Activated T-cell treated with anti-CD3 and anti-CD28 coated beads, Interleukin-2, amount 50 U/mL, for 1 hour (primary cell): ENCODE measurements at places on chromosomes 4 and X.
A peak's percentile ranks its signal among the peaks of the same experiment; 100 is the strongest.

DNA sequence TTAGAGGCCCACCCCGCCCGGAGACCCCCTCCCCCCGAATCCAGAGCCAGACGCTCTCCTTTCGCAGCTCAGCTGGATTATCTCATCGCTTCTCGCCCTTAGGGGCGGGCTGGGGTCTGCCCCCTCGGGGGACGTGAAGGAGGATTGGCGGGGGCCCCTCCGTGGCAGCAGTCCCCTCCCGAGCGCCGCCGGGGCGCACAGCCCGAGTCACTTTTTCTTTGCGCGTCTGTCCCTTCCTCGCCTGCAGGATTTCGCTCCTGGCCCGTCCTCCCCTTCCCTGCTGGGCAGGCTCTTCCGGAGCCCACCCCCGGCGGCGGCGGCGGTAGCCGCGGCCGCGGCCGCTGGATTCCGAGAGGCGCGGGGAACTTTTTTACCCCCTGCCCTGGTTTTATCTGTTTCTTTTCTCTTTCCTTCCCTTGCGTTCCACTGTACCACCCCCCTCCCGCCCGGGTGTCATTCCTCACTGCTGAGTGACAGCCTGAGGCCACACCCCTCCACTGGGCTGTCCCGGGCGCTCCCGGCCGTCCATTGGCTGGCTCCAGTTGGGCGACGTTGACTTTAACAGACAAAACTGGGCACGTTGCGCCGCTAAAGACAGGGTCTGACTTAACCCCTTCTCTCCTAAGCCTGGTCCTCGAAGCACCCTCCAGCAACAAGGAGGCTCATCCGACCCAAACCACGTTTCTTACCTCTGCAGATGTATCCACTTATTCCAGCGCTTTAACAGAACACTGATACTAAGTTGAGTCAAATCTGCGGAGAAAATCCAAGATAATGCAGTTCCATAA lies 492 bp upstream of the NKX3-2 start:
- no peak for DNase-seq

DNA sequence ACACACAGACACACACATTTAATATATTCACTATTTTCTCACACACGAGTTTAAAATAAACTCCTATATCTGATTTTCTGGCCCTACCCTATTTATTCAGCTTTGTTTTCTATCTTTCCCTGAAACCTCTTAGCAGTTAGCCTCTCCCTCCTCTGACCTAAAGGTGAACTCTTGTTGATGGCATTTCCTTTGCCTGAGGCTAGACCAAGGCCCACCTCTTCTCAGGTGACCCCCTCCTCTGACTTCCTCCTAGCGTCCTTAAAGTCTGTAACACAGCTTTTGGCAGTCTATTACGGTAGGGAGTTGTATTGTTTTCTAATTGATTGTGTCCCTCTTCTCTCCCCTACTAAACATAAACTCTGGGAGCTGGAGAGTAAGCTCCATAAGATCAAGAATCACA lies 1.7 kb upstream of the SRPX2 start:
- no peak for DNase-seq

DNA sequence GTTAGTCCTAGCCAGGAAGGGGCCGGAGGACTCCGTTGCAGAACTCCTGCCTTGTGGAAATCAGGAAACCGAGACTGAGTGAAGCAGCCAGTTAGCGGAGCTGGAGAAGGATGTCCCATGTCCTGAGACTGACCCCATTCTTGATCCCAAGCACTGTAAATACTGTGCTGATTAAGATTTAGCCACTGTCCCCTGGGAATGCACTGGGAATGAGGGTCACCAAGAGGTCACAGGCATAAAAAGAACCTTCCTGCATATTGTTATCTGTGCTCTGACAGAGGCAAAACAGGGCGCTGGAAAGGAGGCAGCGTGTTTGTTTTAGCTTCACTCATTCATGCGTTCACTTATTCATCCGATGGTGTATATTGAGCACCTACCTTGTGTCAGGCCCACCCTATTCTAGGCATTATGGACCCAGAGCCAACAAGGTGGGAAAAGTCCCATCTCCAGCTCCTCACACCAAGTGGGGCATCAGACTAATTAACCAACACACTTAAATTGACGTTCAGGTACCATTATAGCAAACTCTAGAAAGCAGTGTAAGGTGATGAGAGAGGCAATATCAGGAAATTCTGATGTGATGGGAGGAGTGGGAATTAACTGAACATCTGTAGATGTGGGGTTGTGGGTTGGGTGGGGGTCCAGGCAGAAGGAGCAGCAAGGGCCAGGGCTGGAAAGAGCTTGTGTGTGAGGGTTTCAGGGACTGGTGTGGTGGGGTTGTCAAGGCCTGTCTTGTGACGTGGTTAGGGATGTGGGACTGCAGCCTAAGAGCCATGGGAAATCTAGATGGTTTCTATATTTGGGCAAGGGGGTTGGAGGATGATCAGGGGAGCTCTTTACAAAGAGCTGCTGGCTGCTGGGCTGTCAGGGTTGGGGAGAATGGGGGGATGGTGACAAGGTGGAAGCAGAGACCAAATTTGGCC lies 10.6 kb upstream of the SLC2A9 start:
- DNase-seq = no peak

- no peak for DNase-seq
Measured at GRCh38 chrX:131988236-131988635, 34.9 kb upstream of the STK26 start.

- no peak for DNase-seq
Measured at GRCh38 chr4:8251110-8251883, 18.3 kb upstream of the HTRA3 start.

GRCh38 chr4:98298022-98298421 lies 36.8 kb downstream of the RAP1GDS1 start:
- no peak for DNase-seq

DNA sequence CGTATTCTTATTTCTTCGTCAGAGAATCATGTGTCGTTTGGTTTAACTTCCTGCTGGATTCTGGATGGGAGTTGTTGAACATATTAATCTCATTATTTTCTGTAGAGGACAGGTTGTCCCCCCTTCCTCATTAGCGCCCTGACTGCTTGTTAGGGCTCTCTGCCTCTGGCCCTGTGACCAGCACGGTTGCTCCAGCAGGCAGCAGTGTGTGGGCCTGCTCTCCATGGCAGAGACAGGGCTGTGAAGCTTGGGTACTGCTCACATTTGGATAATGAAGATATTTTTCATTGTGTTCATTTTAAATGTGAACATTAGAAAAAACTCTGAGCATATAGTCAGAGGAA lies 102.7 kb downstream of the KLHL8 start:
- no peak for DNase-seq

- peak; percentile 15 for DNase-seq
Measured at GRCh38 chr4:2930135-2930757, 33.0 kb downstream of the NOP14 start.

DNA sequence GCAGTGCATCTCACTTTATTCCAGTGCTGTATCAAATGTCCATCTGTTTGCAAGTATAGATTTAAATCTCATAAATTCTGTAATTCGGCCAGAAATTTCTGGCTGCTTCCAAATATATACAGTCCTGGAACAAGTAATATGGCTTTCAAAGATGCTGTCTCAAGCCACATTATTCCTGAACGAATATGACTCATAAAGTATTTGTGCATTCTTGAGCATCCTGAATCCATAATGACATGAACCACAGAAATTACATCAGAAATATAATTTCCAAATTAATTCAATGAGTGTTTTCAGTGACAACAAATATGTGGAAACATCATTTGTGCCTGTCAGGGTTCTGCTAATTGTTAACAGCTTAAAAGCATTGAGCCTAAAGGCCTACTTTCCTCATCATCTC lies 140.9 kb upstream of the HPGD start:
- DNase-seq = no peak

- DNase-seq = peak; percentile 53
Measured at GRCh38 chrX:151680805-151681204, 14.5 kb upstream of the PRRG3 start.

DNA sequence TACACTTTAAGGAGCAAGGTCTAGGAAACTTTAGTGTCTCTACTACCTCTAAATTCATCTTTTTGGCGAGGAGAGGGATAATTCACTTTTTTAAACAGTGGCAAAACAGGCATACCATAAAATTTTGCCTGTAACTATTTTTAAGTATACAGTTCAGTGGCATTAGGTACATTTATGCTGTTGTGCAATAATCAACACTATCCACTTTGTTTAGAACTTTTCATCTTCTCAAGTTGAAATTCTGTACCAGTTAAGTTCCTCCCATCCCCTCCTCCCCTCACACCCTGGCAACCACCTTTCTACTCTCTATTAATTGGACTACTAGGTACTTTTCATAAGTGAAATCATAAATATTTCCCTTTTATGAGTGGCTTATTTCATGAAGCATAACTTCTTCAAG lies 31.4 kb downstream of the NUP54 start:
- no peak for DNase-seq

DNA sequence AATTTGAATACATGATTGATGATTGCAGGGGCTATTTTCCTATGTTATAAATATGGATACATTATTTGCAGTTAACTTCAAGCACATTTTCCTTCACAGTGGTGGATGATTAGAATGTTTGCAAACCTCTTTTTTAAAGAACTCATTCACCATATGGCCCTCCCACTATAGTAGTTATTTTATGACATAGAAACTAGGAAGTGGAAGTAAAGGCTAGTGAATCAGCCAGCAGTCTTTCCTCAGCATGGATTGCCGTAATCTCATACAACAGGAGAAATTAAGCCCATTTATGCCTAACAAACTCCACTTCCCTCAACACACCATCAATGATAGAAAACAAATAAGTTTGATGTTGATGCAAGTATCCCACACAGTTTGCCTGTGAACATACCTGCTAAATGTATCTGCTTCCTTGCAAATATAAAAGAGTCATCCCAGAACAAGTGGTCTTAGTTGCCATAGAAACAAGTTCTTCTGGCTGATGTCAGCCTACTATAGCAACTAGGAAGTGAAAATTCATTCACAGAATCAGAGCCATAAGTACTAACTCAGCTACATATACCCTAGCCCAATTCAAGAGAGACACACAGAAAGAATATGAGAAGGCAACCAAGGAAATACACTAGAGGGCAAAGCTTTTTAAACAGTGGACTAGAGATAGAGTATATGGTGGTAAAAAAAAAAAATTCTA lies 100.9 kb upstream of the RADX start:
- no peak for DNase-seq

- DNase-seq = no peak
Measured at GRCh38 chrX:124863303-124863702, 456.4 kb upstream of the TEX13C start.

GRCh38 chrX:133670383-133670782 lies 255.1 kb upstream of the GPC4 start:
- DNase-seq = no peak

DNA sequence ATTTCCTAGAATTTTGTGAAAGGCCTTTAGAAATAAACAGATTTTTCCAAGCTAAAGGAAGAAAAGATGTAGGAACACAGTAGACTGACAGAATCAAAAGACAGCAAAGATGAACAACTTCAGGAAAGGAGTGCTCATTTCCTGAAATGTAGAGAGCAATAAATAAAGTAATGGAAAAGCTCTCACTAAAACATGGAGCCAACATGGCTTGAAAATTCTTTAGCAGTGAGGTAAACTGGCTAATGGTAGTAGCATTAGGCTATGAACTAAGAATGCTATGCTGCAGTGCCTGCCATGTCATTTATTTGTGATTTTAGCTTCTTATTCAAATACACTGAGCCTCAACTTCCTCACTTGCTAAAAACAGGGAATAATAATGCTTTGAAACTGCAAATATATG lies 108.7 kb downstream of the IQCM start:
- no peak for DNase-seq

- no peak for DNase-seq
Measured at GRCh38 chrX:10089378-10089795, 67.4 kb upstream of the CLCN4 start.

DNA sequence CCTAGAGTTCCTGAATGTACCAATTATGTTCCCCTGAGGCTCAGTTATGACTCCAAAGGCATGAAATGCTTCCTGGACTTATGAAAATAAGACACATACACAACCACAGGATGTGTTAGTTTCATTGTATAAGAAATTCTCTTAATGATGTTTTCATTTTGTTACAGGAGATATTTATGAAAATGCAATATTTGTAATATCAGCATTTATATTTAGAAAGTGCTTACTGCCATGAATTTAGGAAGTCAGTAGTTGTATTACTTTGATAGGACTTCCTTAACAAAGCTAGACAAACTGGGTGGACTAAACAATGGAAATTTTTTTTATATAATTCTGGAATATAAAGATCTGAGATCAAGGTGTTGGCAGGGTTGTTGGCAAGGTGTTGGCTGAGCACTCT lies 572.1 kb upstream of the IGFBP7 start:
- no peak for DNase-seq

DNA sequence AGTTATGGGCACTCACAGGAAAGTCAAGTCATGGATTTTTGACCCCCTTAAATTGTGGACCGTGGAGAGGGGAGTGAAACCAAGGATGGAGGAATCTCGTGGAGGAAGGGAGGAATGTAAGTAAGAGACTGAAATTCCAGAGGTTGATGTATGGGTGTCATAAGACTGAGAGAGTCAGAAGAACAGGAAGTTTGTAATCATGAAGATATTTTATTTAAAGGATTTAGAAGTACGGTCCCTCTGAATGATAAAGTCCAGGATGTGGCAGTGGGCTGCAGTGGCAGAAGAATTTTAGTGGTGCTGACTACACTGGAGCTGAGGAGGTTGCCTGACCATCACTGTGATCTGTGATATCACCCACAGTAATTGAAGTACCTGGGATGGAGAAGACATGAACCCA lies 57.8 kb downstream of the DCLK2 start:
- no peak for DNase-seq

- peak; percentile 52 for DNase-seq
Measured at GRCh38 chr4:48033825-48034413, 17.3 kb downstream of the NIPAL1 start.

DNA sequence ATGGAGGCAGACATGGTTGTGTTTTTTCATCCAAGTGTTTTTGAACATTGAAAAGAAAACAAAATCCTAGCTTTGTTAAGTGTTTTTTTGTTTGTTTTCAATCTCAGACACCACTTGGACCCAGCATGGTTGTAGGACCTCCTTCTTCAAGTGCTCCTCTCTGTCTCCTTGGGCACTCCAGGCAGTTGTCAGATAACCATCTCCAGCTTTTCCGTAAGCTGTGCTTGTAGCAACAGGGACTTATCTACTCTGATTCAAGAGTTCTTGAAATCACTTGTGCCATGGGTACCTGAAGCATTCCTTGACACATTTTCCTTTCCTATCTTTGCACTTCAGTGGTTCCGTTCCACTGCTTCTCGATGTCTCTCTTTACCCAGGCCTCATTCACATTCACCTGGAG lies 334.9 kb upstream of the DDX53 start:
- no peak for DNase-seq

GRCh38 chrX:93538575-93538974 lies 134.8 kb downstream of the NAP1L3 start:
- DNase-seq = no peak

DNA sequence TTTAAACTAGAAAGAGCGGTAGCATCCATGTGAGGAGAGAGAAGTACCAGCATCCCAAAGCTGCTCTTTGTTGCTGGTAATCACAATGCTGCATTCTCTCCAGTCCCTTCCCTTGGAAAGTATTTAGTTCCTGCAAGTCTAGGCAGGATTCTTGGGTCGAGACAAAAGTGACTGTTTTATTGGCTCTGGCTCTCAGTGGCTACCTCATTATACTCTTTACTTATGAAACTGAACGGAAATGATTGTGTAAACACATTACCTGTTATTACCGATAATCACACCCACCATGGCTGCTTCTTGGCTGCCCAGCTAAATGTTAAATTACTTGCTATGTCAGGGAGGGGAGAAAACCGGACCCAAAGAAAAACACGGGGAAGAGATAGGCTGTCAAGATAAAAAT lies 26.2 kb downstream of the ATXN3L start:
- no peak for DNase-seq
